Activated CD8-positive, alpha-beta memory T cell treated with anti-CD3 and anti-CD28 coated beads for 1 hour (primary cell): ENCODE measurements at places on chromosomes 11 and 22.

GRCh38 chr11:68685656-68686380, 1.5 kb downstream of the GAL start:
- no peak for DNase-seq

DNA sequence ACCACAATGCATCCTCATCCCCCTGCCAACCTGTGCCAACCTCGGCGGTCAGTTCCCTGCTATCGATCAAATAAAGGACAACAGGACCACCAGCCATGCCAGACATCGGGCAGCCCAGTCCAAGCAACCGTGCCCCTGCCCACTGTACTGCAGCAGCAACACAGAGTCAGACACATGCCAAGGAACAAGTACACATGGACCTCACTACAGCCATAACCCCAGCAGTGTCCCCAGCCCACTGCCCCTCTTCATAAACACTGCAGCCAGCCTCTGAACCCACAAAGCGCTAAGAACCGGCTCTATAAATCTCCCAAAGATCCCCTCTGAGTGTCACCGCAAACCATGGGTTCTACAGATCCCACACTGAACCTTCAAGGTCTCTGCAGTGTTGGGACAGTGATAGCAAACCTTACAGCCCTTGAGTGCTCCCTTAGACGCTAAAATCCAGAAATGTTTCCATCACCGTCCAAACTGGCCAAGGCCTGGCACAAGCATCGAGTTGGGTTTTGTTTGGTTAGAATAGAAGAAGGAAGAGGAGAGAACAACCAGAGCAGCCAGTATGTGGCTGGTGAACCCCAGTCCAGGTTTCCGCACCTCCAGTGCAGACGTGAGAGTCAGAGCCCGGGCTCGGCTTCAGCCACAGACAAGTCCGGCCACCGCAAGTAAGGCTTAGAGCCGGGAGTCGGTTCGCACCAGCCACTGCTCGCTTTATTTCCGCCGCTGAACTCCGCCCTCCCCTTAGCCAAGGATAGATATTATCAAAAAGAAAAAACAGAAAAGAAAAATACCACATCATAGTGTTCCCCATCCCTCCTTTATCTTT, 7.9 kb downstream of the PAX6 start:
- DNase-seq = no peak

GRCh38 chr11:59182457-59183151, 10.7 kb downstream of the DTX4 start:
- no peak for DNase-seq

DNA sequence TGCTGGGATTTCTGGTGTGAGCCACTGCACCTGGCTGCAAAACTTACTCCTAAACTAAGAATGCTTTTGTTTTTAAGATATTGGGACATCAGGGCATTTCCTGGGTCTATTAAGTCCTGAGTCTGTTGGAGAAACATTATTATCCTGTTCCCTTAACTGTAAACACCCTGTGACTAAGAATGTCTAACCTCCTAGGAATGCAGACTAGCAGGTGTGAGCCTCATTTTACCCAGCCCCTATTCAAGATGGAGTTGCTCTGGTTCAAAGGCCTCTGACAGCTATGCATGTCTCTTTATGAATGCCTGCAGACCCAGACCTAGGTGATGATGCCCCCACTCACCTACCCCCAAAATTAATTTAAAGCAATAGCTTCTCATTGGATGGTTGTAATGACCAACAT, 46.2 kb downstream of the DEPDC5 start:
- no peak for DNase-seq

DNA sequence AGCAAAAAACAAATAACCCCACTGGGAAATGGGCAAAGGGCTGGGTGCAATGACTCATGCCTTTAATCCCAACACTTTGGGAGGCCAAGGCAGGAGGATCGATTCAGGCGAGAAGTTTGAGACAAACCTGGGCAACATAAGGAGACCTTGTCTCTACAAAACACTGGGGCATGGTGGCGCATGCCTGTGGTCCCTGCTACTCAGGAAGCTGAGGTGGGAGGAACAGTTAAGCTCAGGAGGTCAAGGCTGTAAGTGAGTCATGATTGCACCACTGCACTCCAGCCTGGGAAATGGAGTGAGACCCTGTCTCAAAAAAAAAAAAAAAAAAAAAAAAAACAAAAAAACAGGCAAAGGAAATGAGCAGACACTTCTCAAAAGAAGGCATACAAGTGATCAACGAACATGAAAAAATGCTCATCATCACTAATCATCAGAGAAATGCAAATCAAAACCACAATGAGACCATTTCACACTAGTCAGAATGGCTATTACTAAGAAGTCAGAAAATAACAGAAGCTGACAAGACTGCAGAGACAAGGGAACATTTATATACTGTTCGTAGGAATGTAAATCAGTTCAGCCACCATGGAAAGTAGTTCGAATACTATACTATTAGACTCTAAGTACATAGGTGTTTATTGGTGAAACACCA, 48.2 kb upstream of the SMCO4 start:
- no peak for DNase-seq

DNA sequence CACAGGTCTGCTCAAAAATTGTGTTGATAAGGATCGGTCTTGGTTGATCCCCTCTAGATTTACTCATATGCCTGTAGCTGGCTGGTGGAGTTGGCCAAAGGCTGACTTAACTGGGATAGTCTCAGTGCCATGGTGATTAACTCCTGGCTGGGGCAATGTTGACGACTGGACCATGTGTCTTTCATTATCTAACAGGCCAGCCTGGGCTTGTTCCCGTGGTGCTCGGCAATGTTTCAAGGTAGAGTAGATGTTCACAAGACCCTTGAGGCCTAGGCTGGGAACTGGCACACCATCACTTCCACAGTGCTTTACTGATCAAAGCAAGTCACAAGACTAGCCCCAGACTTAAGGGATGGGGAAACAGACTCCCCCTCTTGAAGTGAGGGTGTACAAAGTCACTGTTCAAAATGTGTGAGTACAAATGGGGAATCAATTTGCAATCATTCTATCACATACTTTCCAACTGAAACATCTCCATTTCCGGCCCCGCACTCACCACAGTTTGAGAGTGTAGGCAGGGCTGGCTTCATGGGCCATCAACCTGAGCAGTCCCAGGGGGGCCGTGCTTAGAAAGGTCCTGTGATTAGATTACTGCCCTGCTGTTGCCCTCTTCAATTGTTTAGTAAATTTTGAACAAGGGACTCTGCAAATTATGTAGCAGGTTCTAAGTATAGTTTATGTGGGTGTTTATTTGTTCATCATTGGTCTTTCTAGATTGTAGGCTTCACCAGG, 240.8 kb downstream of the NELL1 start:
- DNase-seq = no peak

GRCh38 chr11:122116591-122116990, 576 bp upstream of the BLID start:
- no peak for DNase-seq

DNA sequence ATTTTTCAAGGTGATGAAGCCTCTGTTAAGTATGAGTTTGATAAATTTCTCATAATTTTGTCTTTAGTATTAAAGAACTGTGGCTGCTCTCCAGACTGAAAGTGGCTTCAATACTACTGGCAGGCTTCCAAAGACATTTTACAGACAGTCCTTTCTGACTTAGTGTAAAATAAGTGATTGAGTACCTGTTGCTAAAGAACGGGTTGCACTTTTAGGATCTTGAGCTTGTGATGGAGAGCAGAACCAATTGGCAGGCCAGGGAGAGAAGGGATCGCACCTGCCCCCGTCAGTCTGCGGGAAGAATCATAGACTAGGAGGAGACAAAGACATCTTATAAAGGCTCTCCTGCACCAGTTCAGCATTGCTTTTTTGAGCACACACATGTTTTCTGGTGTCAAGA, 4.4 kb downstream of the NCAM1 start:
- no peak for DNase-seq

- DNase-seq = peak; percentile 54
These were observed at the start of gene GRAMD1B for GRCh38 chr11:123429913-123430720. Gene GRAMD1B (plus strand): TSS chr11:123430269. CDS start chr11:123430793, 524 bp downstream.

DNA sequence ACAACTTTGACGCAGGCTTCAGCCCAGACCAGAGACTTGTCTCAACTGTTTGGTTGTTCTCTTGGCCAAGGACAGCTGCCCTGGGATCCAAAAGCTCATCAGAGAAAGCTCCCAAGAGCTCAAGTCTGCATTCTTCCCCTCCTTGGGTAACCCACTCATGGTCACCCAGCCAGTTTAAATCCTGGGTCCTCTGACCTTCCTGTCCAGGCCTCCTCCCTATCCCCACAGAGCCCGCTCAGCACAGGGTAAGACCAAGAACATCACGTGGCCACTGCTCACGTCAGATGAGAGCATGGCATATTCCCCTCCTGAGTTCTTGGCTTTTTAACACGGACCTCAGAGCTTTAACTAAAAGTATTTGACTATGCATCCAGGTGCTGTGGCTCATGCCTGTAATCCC, 25.8 kb downstream of the TSKU start:
- DNase-seq = no peak

DNA sequence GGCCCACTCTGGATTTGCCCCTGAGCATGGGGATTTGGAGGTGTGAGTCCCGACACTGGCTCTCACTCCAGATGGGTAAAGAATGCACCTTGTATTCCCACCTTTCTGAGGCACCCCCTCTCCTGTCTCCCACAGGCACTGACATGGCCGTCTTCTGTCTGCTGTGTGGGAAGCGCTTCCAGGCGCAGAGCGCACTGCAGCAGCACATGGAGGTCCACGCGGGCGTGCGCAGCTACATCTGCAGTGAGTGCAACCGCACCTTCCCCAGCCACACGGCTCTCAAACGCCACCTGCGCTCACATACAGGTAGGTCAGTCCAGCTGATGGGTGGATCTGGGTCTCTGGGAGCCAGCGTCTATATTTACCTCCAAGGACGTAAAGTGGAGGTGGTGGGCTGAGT, 54.2 kb upstream of the NNMT start:
- no peak for DNase-seq

- DNase-seq = no peak
These were observed 35.8 kb downstream of the BTG4 start for GRCh38 chr11:111476366-111476765.

GRCh38 chr11:32752001-32752400, 42.5 kb downstream of the CCDC73 start:
- no peak for DNase-seq

DNA sequence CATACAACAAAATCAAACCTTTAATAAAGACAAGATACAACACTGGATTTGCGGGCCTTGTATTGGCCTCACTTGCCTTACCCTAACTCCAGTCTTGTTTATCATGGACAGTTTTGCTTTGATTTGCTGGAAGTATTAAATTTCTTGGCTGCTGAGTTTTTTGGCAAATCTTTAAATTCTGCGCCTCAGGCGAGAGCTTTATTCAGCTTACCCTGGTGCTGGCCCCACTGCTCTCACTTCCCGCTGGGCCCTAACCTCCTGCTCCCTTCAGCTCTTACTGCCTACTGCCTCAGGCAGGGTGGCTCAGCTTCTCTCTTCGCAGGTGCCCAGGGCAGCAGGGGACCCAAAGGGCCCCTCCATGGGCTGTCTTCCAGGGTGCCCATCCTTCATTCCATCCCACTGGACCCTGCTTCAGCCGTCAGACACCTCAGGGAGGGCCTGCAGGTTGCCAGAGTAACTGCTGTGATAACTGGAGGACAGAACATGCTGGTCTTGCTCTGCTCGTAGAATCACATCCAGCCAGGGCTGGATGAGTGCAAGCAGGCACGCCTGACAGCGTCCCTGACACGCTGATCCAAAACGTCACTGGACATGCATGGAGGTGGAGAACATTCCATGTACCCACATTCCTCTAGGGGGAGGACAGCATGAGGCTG, 45.7 kb upstream of the TUB start:
- DNase-seq = no peak

- DNase-seq = no peak
These were observed 36.8 kb upstream of the SMTN start for GRCh38 chr22:31044262-31044861.

- DNase-seq = no peak
These were observed 8.0 kb downstream of the CAPN5 start for GRCh38 chr11:77074626-77075221.

DNA sequence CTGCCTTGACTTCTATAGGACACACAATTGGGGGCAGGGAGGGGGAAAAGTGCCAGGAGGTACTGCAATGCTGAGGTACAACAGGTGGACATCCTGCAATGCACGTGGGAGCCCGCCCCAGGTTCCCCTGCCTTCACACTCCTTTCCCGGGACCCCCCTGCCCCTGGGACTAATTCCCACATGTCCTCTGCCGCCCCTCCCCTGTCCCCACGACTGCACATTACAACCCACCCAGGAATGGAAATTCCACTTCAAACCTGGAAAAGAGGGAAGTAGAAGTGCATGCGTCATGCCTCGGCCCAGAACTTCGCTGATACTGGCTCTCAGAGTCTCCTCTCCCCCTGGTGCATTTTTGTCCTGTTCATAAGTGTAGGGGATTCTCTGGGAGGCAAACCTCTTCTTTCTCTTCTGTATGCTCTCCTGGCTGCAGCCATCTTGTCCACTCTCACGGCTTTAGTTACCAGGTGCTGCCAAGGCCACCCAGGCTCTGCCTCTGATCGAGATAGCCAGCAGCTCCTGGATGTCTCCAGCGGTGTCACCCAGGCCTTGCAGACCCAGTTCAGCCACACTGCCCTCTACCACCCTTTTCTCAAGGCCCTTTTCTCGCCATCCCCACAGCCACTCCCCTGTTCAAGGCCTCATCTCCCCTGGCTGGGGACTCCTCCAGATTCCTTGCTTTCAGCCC, 43.7 kb downstream of the GDPD5 start:
- no peak for DNase-seq

GRCh38 chr11:6911948-6912347, 8.9 kb upstream of the OR2D3 start:
- DNase-seq = no peak

DNA sequence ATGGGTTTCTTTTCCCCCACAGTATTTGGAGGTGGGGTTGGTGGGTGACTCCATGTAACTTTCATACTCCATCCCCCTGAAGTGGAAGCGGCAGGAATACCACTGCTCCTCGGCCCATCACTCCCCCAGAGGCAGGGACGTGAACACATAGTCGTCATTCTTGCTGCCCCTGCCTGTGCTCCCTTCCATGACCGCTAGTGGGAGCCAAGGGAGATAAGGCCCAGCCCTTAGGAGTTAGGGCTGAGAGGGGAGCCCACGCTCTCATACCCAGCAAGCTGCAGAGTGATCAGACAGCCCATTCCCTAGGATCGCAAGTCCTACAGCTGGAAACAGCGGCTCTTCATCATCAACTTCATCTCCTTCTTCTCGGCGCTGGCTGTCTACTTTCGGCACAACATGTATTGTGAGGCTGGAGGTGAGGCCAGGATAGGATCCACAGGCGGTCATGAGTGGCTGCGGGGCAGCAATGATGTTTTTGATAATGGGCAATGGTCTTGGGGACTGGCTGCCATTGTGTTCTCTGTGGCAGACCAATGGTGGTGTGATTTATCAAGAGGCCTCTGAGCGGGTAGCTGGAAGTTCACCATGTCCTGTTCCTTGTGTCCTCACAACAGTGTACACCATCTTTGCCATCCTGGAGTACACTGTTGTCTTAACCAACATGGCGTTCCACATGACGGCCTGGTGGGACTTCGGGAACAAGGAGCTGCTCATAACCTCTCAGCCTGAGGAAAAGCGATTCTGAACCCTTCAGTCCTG, 15.9 kb downstream of the RHOG start:
- DNase-seq = peak; percentile 65

DNA sequence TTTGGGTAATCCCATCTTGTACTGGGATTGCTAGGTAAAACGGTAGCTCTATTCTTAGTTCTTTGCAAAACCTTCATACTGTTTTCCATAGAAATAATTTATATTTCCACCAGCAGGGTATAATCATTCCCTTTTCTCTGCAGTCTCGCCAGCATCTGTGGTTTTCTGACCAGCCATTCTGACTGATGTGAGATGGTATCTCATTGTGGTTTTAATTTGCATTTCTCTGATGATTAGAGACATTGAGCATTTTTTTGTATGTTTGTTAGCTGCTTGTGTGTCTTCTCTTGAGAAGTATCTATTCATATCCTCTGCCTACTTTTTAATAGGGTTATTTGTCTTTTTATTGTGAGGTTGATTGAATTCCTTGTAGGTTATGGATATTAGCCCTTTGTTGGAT, 220.9 kb downstream of the PGR start:
- DNase-seq = no peak
